ENCODE measurements at places on chromosomes 5 and 9.
A peak's percentile ranks its signal among the peaks of the same experiment; 100 is the strongest.

DNA sequence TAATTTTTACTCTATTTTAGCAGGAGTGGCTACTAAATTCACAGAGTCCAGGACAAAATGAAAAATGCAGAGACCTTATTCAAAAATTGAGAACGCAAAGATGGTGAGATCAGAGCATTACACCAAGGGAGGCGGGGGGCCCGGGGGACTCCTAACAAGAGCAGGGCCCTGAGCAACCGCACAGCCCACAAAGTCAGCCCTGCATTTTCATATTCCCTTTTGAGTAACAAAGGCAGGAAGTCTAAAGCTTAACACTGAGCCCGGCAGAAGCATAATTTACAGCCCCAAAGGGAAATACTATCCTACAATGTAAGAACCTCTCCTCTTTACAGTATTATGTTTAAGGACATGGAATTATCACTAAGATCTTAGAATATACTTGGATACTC lies 69.4 kb downstream of the TLE1 start:
- no peak for DNase-seq

GRCh38 chr5:116825486-116825885 lies 250.9 kb upstream of the SEMA6A start:
- no peak for DNase-seq

GRCh38 chr5:8570528-8570927 lies 701.6 kb downstream of the MTRR start:
- no peak for DNase-seq

DNA sequence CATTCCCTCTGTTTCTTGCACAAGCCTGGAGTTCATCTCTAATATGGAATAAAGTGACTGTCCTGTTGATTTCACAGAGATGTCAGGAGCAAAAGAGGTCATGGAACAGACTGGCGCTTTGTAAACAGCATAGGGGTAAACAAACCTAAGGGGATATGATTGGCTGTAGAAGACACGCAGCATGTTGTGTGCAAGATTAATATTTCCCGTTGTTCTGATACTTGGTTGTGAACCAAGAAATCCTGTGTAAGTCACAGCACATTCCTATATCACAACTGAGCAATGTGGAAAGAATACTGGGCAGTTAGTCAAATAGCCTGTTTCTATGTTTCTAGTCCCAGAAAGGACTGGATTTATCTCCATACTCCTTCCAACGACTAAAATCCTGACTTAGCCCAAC lies 3.2 kb downstream of the ADAMTS12 start:
- no peak for DNase-seq

GRCh38 chr9:98611319-98611718 lies 97.4 kb downstream of the GABBR2 start:
- no peak for DNase-seq

GRCh38 chr9:68999393-69000105 lies 14.4 kb downstream of the PRKACG start:
- DNase-seq: peak; percentile 9

- no peak for DNase-seq
Observed at GRCh38 chr9:78280982-78281668, 15.8 kb upstream of the PSAT1 start.

- DNase-seq: no peak
Observed at GRCh38 chr9:99272836-99273235, 50.8 kb downstream of the SEC61B start.

All from SW 1271 (cell line).